ENCODE measurements at places on chromosomes 4 and X.

DNA sequence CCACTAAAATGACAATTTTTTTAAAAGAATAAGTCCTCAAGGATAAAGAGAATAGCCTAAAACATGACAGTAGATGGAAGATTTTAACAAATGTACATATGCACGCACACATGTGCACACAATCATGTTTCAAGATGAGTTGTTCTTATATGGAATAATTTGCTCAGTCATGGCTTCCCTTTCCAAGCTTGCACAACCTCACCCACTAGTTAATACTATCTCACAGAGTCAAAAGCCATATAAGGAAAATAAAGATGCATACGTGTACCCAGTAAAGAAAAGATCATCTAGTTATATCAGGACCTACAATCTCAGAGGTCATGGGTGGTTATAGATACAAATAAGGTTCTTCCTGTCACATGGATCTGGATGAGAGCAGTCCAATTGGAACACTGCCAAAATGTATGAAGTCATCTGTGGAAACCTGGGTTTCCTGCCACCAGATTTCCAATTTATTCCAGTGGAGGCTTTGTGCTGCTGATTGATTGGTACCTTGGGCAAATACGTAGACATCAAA, 56.1 kb downstream of the FAM13A start:
- DNase-seq: peak; percentile 70

GRCh38 chr4:88414755-88415154, 36.1 kb downstream of the HERC6 start:
- DNase-seq: no peak

DNA sequence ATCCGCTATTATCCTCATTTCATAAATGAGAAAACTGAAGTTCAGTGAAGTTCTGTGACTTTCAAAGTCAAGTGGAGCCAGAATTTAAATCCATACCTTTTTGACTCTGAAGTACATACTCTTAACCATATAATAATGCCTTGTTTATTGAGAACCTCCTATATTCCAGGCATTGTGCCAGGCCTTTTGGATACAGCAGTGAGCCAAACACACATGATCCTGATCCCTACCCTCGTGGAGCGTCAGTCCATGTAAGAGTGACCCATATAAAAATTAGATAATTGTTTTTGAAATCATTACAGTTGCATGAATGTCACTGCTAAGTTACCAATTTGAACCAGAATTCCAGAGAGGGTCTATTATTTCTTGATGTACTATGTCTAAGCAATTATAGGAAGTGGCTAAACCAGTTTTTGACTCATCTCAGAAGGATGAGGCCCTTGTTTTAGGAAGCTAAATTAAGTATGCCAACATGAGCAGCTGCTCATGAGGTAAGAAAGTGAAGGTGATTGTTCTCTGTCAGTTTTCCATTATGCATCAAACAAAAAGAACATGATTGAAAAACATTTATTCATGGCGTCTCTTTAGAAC, 289.5 kb downstream of the GLUD2 start:
- no peak for DNase-seq

- no peak for DNase-seq
Measured at GRCh38 chrX:136643243-136643642, 4.7 kb upstream of the CD40LG start.

GRCh38 chrX:10922835-10923234, 188.3 kb upstream of the HCCS start:
- no peak for DNase-seq

- DNase-seq: no peak
Measured at GRCh38 chr4:110034026-110034393, 121.3 kb downstream of the EGF start.

- DNase-seq: no peak
Measured at GRCh38 chrX:125826080-125826479, 340.0 kb downstream of the DCAF12L2 start.

GRCh38 chr4:121792966-121793365, 8.2 kb upstream of the EXOSC9 start:
- no peak for DNase-seq

GRCh38 chrX:19758539-19758938, 128.9 kb downstream of the SH3KBP1 start:
- no peak for DNase-seq

DNA sequence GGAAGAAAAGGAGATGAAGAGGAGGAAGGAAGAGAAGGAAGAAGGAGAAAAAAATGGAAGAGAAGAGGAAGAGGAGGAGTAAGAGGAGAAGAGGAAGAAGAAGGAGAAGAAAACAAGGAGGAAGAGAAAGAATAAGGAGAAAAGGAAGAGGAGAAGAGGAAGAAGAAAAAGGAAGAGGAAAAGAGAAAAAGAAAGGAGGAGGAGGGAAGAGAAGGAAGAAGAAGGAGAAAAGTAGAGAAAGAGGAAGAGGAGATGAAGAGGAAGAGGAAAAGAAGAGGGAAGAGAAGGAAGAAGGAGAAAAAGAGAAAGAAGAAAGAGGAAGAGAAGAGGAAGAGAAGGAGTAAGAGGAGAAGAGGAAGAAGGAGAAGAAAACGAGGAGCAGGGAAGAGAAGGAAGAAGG, 11.8 kb upstream of the LEF1 start:
- no peak for DNase-seq

GRCh38 chr4:10157478-10158332, 41.1 kb upstream of the WDR1 start:
- peak; percentile 93 for DNase-seq

- no peak for DNase-seq
Measured at GRCh38 chr4:177473991-177474390, 31.8 kb upstream of the AGA start.

GRCh38 chr4:38785041-38785790, 2.4 kb upstream of the TLR10 start:
- DNase-seq: no peak

All from fibroblast of pulmonary artery (primary cell).